Hematopoietic multipotent progenitor cell (in vitro differentiated cells): ENCODE measurements at places on chromosomes 11 and 22.

GRCh38 chr22:50076646-50077535 is 8.3 kb downstream of the MLC1 start:
- DNase-seq = no peak

- no peak for DNase-seq
Measured at GRCh38 chr11:129075757-129076156, 116.4 kb downstream of the ARHGAP32 start.

DNA sequence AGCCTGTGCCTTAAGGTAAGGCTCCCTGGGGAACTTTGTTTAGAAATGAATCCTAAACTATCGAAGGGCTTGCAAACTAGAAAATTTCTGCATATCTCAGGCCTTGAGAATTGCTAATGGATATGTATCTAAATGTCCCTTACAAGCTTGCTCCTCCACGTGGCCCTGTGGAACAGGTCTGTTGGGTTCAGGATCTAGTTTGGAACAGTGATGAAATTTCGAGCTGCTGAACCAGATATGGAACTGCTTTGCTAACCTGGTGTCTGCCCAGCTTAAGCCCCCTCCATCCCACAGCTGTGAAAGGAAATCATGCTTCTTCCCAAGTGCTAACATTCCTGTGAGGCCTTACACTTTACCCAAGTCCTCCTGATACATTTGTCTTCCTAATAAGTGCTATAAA is 11.6 kb downstream of the SREBF2 start:
- no peak for DNase-seq

DNA sequence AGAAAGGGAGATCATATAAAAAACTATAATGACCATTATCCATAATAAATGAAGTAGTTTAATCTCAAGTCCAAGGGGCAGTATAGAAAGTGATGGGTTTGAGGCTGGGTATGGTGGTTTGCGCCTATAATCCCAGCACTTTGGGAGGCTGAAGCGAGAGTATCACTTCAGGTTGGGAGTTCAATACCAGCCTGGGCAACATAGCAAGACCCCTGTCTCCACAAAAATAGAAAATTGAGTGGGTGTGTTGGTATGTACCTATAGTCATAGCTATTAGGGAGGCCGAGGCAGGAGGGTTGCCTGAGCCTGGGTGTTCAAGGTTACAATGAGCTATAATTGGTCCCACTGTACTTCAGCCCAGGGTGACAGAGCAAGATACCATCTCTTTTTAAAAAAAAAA is 23.9 kb downstream of the MED17 start:
- no peak for DNase-seq

DNA sequence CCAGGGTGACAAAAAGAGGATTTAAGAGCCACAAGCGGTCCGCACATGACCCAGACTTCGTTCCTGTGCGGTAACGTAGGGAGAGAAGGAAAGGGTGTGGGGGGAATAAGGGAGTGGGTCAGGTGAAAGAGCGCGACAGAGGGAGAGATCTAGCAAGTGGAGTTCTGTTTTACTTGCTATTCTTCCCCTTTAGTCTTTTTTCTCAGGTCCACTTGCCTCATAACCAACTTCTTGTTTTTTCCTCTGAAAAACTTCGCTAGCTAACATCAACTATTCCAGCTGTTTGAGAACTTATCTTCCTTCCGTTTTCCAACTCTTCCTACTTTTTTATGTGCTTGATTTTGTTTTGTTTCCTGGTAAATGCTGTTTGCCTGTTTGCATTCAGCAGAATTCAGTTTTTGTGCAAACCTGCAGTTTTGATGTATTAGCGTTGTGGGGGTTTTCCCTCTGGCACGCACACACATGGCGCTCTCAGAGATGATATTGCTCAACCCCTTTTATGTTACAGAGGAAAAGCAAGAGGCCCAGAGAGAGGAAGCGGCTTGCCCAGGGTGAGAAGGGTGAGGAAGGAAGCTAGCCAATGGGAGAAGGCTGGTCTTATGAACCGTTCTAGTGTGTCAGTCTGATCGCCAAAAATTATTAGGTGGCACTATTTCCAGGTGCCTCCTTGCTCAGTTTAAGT is 592 bp upstream of the CTSC start:
- DNase-seq = peak; percentile 76

DNA sequence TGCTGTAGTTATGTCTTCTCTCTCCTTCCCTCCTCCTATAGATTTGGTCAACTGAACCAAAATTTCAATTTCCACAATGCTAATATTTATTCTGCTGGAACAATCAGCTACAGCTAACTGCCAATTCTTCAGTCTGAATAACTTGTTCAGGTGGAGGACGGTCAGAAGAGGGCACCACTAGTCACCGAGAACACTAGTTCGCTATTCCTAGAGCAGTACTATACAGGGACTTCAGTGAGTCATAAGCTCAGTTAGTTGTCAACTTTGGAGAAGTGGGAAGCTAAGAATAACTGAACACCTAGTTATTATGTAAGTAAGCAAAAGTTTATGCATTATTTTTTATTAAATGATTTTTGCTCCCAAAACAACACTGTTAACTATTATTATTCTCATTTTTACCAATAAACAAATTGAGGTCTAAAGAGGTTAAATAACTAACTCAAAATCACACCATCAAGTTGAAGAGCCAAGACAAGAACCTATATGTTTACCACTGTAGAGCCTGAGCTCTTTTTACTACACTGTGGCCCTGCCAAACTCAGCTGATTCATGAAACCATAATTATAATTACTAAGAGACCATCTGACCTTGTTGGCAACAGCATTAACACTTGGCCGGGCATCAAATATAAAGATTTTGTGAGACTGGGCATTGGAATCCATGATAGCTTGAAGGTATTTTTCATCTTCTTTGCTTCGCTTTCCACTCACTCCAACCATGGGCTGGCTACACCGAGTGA is 59.0 kb downstream of the CEP57 start:
- no peak for DNase-seq

DNA sequence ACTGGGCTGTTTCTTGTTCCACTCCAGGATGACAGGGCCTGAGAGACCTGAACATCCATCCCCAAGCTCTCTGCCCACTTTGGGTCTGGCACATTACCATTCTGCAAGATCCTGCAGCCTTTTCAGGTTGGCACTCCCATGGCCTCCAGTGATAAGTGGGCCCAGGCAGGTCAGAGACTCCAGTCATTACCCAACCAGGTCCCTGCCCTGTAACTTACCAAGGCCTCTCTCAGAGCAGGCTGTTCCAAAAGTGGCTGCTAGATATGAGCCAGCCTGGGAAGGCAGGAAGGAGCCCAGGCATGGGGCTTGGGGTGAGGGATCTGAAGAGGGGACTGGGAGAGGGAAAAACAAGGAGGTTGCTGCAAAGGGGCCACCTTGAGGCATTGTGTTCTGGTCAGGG is 35.9 kb downstream of the KCNQ1OT1 start:
- no peak for DNase-seq
